ENCODE measurements at places on chromosomes 12 and 14.

GRCh38 chr14:72549854-72550253 lies 344.0 kb downstream of the DPF3 start:
- DNase-seq, result no peak

- DNase-seq, result no peak
These were observed 3.4 kb downstream of the BMP4 start for GRCh38 chr14:53953002-53953827.

DNA sequence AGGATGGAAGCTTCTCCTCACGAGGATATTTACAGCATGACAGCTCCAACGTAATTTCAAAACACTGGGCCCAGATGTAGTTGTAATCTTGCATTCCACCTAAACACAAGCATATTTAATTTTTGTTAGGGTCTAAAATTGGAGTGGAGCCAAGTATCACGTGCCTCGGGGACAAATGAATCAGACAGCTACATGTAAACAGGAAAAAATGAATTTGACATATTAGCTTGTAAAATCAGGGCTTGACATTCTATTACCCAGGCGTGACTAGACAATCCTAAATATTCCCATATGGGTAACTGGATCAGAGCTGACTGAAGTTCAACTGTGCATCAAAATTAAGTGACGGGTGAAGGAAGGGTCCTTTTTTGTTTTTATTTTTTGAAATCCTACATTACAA lies 59.0 kb downstream of the MDM2 start:
- no peak for DNase-seq

- DNase-seq, result no peak
These were observed 415.4 kb downstream of the ZFP36L1 start for GRCh38 chr14:68377459-68377858.

DNA sequence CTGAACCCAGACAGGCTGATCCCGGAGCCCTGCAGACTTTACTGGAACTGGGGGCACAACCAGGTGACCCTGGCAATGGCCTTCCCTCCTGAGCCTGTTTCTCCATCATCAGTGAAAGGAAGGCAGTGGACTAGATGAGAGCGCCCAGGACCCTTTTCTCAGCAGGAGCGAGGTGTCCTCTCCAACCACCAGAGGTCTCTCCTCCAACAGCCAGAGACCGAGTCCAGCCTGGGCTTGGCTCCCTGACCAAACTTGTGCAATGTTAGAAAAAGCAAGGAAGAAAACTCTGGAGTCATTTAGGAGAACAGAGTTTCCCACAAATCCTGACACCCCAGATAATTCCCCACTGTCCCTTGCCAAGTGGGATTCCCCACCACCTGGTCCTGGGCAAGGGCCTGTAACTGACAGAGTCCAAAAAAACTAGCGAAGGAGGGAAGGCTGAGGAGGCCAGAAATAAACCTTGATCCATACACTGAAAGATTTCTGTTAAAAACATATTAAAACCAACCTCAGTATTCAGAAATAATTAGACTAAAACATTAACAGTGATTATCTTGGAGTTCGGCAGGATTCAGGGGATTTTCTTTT lies 9.0 kb downstream of the RPS6KL1 start:
- DNase-seq, result no peak

GRCh38 chr14:89484051-89484844 lies 67.2 kb upstream of the FOXN3 start:
- no peak for DNase-seq

DNA sequence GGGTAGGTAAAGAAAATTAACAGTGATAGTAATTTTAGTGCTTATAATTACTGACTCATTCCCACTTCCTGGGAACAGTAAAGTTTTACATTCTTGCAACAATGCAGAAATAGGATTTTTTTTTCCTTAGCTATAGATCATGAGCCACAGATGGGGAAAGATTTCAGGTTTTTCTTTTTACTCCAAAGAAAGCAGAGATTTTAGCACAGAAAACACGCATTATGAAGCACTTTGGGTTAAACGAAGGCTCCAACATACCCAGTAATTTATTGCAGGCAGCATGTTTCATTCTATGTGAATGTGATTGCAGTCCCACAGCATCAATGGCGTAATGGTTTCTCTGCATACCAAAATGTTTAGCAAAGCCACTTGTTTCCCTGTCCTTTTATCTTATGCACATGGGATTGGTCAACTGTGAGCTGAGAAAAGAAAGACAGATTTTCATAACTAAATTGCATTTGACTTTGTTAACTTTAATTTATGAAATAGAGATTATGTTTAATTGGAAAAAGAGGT lies 124.6 kb upstream of the E2F7 start:
- DNase-seq, result no peak

DNA sequence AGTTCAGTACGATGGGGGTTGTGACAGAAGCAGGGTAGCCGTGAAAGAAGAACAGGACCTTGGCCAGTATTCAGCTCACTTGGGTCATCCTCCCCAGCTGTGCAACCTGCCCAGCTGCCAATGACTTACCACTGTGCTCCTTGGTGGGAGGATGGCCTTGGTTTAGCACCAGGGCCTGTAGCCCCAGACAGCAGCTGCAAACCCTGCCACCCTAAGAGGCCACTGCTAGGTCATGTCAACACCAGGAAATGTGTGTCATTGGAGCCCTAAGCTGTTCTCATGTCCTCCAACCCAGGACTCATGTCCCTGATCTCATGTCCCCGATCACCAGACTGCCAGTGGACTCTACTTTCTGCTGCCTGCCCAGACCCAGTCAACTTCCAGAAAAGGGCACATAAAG lies 3.0 kb upstream of the CRACR2A start:
- DNase-seq, result no peak

GRCh38 chr12:86213012-86213411 lies 43.2 kb downstream of the MGAT4C start:
- DNase-seq, result no peak

GRCh38 chr12:1199700-1200099 lies 208.7 kb downstream of the ERC1 start:
- DNase-seq, result no peak

DNA sequence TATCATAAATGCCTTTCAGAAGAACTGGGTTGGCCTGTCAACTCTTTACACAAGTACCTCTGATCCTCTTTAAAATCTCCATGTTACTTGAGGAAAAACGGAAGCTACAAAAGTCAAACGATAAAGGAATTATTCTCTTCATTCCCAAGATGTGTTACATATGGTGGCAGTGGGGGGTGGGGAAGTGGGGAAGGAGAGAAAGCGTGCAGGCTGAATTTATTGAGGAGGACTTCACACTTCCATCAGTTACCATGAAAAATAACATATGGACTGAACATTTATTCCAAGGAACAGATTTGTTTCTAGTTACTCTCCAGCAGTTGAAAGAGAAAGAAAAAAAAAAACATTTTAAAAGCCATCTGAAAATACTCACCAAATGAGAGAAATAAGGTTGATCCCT lies 474.4 kb upstream of the DCN start:
- no peak for DNase-seq

DNA sequence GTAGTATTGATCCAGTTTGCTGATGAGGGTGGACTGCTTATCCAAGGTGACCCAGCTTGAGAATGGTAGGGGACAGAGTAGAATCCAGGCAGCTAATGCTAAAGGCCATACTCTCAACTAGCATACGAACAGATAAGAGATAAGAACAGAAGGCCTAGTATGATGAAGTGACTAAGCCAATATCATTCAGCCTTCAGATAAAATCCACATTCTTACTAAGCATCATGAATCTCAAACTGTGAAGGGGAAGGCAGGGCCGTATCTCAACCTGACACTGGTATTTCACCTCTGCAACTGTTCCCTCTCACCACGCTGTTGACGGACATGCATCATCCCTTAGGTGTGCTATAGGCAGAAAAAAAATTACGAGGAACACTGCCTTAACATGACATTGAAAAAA lies 8.1 kb upstream of the CKAP4 start:
- DNase-seq, result no peak

GRCh38 chr12:129127771-129128170 lies 274.5 kb downstream of the GLT1D1 start:
- DNase-seq, result no peak

- DNase-seq, result no peak
These were observed 12.7 kb upstream of the RAN start for GRCh38 chr12:130859161-130859560.

GRCh38 chr14:103312006-103312635 lies 21.9 kb upstream of the EIF5 start:
- DNase-seq, result no peak

- no peak for DNase-seq
These were observed 86.9 kb downstream of the AVPR1A start for GRCh38 chr12:63064080-63064479.

DNA sequence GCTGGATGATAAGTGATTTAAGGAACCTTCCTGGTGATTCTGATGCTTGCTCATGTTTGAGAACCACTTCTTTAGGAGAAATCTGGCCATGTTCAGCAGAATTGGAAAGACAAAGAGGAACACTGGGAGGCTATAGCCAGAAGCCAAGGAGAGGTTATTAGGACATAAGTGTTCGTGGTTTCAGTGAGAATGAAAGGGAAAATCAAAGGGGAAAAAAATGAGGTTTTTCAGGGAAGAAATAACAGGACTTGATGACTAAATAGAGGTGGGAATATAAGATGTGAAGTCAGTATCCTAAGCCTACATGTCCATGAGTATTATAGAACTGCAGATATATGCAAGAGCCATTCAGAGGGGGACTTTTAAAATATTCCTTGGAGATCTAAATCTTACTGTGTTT lies 95.6 kb downstream of the DAAM1 start:
- DNase-seq, result no peak

- DNase-seq, result no peak
These were observed 110.0 kb downstream of the ADCK1 start for GRCh38 chr14:77909911-77910310.

DNA sequence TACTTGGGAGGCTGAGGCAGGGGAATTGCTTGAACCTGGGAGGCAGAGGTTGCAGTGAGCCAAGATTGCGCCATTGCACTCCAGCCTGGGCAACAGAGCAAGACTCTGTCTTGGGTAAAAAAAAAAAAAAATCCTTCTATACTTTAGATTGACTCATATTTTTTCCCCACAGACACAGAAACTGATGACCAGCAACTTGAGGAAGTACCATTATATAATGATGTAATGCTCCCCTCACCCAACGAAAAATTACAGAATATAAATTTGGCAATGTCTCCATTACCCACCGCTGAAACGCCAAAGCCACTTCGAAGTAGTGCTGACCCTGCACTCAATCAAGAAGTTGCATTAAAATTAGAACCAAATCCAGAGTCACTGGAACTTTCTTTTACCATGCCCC lies 24.3 kb upstream of the SNAPC1 start:
- DNase-seq, result no peak

DNA sequence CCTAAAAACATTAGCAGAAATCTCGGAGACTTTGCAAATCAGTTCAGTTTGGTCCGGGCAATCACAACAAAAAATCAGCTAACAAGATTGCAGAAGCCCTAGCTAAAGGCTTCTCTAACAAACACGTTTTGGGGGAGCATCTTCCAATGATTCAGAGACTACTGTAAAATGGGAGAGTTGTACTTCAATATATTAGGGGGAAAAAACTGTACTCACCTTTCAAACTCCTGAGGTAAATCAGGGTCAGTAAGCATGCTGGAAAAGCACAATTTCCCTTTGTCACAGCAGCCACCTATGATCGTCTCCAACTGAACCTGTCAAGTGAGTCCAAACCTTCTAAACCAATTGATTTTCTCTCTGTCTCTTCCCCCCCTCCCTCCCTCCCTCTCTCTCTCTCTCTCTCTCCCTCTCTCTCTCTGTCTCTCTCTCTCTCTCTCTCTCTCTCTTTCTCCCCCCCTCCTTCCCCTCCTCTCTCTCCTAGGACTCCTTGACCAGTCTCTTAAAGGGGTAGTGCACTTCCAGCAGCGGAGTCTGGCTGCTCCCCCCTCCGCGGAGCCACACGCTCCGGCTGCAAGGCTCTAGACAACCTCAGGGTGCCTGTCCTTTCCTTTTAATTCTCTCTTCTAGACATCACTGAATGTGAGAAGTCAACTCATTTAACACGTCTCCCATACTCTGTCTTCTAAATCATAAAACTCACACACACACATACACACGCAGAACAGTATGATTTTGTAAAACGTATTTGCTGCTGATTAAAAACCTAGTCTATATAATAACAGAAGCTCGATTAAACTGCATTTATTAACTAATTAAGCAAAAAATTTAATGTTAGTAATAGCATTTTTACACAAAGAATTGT lies at the start of gene SOX5:
Gene SOX5 (minus strand): TSS at position 323 of the 862 bp plus-strand sequence. CDS start 69 bp downstream, at position 254.
- DNase-seq, result no peak

Data from activated CD8-positive, alpha-beta memory T cell treated with anti-CD3 and anti-CD28 coated beads for 4 hours (primary cell).